ENCODE measurements at places on chromosomes 4 and X. TPM values are rescaled to one million over a fixed set of nuclear protein-coding genes. Genes with fewer than 3 reads are reported as not detected.

Gene GLUD2
- 3.6 TPM for total RNA-seq

- H3K36me3 ChIP-seq: no peaks in the 10 kb centered on the region
- H3K4me3 ChIP-seq: no peak overlapping the region
- no peak overlapping the region for H3K27ac ChIP-seq
Observed at GRCh38 chr4:89300499-89300898, 7.1 kb downstream of the GPRIN3 start.

DNA sequence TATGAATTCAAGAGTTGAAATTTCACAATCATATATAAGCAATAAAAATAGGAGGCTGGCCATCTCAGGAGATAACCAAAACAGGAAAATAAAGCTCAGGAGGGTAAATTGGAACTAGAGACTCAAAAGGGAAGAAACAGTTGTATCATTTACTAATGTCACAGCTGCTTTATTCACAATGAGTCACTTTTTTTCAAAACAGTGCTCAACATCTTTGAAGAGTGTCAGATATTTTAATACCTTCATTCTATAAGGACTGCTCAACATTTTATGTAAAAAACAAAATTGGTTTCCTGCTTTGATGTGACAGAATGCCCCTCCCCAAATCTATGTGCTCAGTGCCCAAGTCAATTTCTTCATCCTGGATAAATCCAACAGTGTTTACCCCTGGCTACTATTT, 97.7 kb downstream of the DDX60 start:
- no peak overlapping the region for H3K27ac ChIP-seq
- no peaks in the 10 kb centered on the region for H3K36me3 ChIP-seq
- H3K4me1 ChIP-seq: no peaks in the 10 kb centered on the region
- DNase-seq: no peak
- H3K27me3 ChIP-seq: no peaks in the 10 kb centered on the region

DNA sequence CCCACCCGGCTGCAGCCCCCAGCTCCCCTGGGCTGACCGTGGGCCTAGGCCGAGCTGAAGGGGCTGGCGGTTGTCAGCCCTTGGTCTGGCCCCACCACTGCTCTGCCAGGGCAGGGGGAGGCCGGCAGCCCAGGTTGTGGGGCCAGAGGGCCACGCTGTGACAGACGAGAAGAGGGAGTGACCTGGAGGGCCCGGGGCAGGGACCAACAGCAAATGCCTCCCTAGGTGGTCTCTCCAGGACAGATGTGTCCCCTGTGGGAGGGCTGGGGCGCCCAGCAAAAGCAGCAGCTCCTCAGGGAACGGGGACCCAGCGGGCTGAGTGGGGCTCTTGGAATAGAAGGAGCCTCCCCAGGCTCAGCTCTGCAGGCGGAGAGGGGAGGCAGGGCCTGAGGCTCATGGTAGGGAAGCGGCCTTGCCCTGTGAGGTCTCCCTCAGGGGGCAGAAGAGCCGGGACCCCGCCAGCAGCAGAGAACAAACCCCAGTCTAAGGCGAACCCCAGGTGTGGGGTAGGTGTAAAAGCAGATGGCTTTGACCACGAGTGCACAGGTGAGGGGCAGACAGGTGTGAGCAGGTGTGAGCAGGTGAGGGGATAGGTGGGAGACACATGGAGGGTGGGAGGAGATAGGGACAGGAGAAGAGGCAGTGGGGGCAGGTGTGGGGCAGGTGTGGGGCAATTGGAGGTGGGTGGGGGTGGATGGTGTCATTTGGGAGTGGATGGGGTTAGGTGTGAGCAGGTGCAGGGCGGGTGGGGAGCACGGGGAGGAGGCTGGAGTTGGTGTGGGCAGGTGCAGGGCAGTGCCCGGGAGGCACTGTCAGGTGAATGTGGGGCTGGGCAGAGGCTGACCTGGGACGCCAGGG, 34.1 kb upstream of the SPON2 start:
- H3K4me3 ChIP-seq: no peak overlapping the region
- no peak overlapping the region for H3K27ac ChIP-seq
- no peaks in the 10 kb centered on the region for H3K36me3 ChIP-seq
- no peaks in the 10 kb centered on the region for H3K27me3 ChIP-seq
- peak; percentile 42 for DNase-seq

All from endodermal cell (in vitro differentiated cells).